ENCODE measurements at places on chromosomes 6 and 20. TPM values are rescaled to one million over a fixed set of nuclear protein-coding genes. Genes with fewer than 3 reads are reported as not detected.
A peak's percentile ranks its signal among the peaks of the same experiment; 100 is the strongest.

- H3K4me1 ChIP-seq, result no peaks in the 10 kb centered on the region
- H3K27me3 ChIP-seq, result peaks cover 16% of the 10 kb centered on the region
- H3K4me3 ChIP-seq, result no peak overlapping the region
- H3K27ac ChIP-seq, result no peak overlapping the region
Measured at GRCh38 chr6:109977791-109978173, 329 bp upstream of the GPR6 start.

DNA sequence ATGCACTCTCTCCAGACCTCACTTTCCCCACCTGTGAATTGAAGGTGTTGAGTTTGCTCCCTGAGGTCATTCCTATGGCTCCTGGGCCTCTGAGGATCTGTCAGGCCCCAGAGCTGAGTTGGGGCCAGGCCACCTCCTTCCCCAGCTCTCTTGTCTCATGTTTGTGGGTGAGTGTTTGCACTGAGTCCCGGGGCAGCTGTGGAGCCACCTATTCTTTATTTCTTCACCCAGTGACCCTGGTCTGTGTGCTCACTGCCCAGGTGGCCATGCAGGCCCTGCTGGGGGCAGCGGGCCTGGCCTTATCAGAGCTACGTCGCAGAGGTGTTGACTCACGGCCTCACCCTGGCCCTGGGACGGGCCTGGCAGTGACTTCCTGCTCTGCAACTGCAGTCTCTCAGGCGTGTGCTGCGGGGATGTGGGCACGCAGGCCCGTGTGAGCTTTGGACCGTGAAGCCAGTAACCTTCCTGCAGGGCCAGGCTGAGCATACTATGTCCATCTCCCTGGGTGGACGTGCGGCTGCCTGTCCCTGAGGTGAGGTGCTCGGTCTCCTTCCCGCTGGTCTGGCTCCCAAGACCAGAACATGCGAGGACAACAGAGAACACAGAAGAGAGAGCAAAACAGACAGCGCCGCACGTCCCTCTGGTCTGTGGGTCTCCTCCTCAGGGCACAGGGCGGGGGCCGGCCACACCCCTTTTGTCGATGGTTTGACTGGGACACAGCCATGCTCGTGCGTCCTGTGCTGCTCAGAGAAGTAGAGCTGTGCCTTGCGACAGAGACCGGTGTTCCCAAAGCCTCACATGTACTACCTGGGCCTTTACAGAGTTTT is 12.1 kb downstream of the TMEM181 start:
- H3K27me3 ChIP-seq, result no peaks in the 10 kb centered on the region
- no peaks in the 10 kb centered on the region for H3K36me3 ChIP-seq
- no peak for DNase-seq
- H3K27ac ChIP-seq, result no peak overlapping the region
- H3K4me3 ChIP-seq, result no peak overlapping the region
- no peaks in the 10 kb centered on the region for H3K4me1 ChIP-seq

- H3K4me3 ChIP-seq, result no peak overlapping the region
- no peaks in the 10 kb centered on the region for H3K36me3 ChIP-seq
- H3K4me1 ChIP-seq, result peaks cover 14% of the 10 kb centered on the region
- no peak for DNase-seq
- no peak overlapping the region for H3K27ac ChIP-seq
Measured at GRCh38 chr6:113968472-113968871, 2.5 kb downstream of the HDAC2 start.

The SLC4A11 gene
- total RNA-seq, result 49.0 TPM

GRCh38 chr6:46098678-46099077 is 31.1 kb upstream of the ENPP4 start:
- H3K4me3 ChIP-seq, result no peak overlapping the region
- peak; percentile 78 for DNase-seq
- H3K27me3 ChIP-seq, result no peaks in the 10 kb centered on the region
- H3K36me3 ChIP-seq, result no peaks in the 10 kb centered on the region
- H3K4me1 ChIP-seq, result peaks cover 4% of the 10 kb centered on the region

The SMOC2 gene
- total RNA-seq, result 9.0 TPM
